CD4-positive, alpha-beta T cell treated with Interleukin-15 for 4 hours (primary cell): ENCODE measurements at places on chromosomes 5 and 9.

DNA sequence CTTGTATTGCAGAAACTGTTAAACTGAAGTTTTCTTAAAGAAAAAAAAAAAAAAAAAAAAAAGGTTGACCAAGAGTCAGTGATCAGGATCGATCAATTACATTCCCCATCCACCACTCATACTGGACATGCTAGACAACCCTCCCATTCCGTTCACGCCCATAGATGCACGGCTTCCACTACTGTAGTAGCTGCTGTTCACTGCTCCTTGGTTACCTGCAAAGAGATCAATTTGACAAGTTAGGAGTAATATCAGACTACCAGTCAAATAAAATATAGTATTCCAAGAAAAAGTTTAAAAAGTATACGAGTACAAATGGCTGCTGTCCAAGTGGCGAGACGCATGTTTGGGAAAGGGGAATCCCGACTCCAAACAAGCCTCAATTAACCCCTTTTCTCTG is 8.7 kb downstream of the HNRNPH1 start:
- DNase-seq, result no peak

- no peak for DNase-seq
Observed at GRCh38 chr5:174305241-174305681, 259.8 kb downstream of the NSG2 start.

- no peak for DNase-seq
Observed at GRCh38 chr9:128298535-128299482, 22.7 kb downstream of the SWI5 start.

GRCh38 chr5:133790898-133791297 is 177.5 kb downstream of the C5orf15 start:
- no peak for DNase-seq
